ENCODE measurements at places on chromosomes 7 and 10.

DNA sequence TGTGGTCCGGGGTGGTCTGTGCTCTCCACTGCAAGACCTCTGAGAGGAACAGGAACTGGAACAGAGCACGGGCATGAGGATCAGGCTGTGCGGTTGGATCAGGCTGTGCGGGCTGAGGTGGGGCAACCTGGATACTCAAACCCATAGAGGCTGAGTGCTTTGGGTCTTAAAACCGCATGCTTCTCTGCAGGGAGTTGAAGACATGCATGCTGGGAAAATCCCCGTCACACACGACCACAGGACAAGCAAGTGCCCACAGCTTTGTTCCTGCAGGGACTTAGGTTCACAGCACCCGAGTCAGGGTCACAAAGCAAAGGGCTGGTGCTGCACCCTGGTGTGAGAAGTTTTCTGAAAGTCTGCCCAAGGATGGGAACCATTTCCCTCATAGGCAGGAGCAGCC lies 221.2 kb downstream of the ZMYND11 start:
- no peak for DNase-seq

- DNase-seq = no peak
Observed at GRCh38 chr10:31864834-31865518, 63.7 kb downstream of the ARHGAP12 start.

GRCh38 chr7:86431761-86432160 lies 211.9 kb upstream of the GRM3 start:
- DNase-seq = no peak

DNA sequence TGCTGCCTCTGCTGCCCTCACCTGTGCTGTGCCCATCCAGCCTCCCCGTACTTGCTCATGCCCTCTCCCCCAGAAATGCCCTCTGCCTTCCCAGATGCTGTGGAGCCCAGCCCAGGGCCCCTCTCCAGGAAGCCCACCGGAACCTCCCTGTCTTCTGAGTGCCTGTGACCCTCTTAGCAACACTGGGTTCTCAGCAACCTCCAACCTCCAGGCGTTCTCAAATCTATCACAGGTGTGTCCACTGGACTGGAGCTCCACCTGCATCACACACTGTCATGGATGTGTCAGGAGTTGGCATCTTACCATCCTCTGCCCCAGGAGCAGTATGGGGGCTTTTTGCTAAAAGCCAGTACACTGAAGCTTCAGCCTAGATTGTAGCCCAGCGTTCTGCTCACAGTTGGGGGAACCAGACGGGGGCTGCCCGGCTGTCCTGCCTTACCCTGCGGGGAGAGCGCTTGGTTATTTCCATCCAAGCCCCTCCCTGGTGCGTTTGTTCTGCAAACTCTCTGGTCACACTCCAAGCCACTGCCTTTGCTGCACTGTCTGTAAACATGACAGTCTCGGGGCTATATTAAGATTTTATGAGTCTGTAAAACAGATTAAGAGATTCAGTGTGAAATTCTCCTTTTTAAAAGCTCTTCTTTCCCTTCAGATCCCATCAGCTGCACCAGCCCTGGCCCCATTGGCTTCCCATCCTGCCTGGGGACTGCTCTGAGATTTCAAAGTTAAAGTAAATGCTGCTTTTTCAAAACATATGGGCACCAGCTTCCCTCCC lies 71.3 kb upstream of the CPXM2 start:
- no peak for DNase-seq

DNA sequence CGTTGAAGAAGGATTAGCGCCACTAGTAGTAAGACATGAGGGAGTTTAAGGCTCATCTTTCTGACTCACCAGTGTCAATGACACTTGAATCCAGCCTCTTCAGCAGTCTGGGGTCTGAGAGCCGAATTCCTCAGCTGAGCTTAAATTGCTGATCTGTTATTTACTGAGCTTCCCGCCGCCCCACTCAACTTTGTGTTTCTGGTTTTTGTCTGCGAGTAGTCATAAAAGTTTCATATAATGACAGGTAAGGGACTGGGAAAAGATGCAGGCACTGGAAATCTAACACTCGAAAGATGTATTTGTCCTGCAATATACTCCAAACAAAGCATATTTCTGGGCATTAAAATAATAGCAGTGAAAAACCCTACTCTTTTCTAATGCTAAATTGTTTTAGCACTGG lies 51.2 kb upstream of the RELN start:
- DNase-seq = no peak

Measured in dorsolateral prefrontal cortex (tissue), 122 donors.